NB4 (cell line): ENCODE measurements at places on chromosomes 5 and 9.

- DNase-seq = no peak
These were observed 47.6 kb downstream of the ANGPTL2 start for GRCh38 chr9:127074561-127075548.

DNA sequence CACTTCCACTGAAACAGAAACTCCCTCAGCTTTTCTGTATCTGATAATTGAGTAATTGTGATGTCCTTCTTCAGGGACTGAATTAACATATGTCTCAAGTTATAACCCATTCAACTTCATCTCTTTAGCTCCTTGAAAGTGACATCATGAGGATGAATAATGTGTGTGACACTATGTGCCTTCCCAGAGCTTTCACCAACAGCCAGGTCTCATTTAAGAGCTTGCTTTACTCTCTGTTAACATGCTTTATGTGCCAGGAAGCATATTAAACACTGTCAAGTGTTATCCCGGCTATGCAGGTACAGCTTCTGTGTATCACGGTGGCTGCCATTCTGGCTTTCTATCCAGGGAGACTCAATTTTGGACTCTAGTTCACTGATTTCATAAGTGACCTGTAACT, 799.9 kb downstream of the CDH12 start:
- DNase-seq = no peak

DNA sequence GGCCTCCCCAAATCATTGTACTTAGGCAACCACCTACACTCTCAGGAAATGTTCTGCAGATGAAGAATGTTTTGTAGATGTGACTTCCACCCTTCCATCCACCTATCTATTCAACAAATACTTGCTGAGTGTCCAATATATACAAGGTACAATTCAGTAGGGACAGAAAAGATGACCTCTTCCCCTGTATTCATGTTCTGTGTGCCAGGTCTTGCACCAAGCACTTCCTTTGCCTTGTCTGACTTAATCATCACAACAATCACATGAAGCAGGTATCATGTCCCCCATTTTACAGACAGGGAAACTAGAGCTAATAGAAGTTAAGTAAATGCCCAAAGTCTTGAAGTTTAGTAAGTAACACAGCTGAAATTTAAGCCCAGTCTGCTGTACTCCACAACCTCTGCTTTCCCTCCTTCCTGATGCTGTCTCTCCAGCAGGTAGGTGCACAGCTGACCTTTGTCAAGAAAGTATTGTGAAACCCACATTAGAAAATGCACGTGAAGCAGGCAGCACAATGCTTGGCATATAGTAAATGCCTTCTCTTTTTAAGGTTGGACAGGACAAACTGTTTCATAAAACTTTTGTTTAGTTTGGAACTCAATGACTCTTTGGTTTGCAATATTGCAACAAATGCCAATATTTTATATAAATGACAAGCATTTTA, 296.5 kb downstream of the DEPDC1B start:
- no peak for DNase-seq

GRCh38 chr5:122723606-122724352, 51.1 kb upstream of the SNX2 start:
- DNase-seq = no peak

DNA sequence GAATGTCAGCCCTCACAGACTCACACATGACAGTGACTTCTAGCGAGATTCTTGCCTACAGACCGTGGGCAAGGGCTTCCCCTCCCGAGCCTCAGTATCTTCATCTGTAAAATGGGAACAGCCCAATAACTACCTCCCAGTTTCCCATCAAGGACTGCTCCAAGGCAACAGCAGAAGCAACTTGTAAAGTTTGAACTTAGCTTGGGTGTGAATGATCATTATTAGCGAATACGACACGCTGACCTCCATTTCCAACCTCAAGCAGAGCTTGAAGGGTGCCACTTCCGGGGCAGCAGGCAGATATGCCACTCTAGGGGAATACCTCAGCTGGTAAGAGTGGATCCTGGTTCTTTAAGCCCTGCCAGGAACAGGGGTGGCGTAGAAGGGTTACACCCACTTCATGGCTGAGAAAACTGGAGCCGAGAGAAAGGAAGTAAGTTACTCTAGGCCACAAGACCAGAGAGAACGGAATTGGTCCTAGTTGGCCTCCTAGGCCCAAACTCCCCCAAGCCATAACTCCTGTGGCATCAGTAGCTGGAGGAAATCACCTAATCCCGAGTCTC, 2.0 kb downstream of the RNF44 start:
- DNase-seq = peak; percentile 78
